ENCODE measurements at places on chromosomes 6 and 20.

DNA sequence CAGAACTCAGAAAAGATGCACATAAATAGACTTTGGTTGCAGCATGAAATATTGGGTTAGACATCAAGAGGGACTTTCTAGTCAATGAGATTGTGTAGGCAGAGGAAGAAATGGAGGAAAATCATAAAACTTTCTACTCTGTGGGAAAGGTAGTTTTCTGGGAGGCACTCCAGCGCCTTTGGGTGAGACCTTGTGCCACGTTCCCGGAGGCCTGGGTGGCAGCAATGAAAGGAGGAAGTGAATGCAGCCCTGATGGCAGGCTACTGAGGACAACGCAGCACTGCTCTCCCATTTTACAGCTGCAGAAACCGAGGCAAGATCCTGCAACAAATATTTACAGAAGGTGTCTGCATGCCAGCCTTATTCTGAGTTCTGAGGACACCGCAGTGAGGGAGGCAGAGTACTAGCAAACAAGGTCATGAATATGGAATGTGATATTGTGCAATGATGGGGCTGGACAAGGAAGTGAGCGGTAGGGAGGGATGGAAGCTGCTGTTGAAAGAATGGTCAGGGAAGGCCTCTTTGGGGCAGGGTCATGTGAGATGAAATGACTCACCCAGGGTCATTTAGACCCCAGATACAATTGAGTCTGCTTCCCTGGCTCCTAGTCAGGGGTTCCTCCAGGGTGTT, 159.1 kb downstream of the TFAP2C start:
- DNase-seq: no peak

- DNase-seq: no peak
Observed at GRCh38 chr6:132100388-132100990, 149.3 kb upstream of the CCN2 start.

DNA sequence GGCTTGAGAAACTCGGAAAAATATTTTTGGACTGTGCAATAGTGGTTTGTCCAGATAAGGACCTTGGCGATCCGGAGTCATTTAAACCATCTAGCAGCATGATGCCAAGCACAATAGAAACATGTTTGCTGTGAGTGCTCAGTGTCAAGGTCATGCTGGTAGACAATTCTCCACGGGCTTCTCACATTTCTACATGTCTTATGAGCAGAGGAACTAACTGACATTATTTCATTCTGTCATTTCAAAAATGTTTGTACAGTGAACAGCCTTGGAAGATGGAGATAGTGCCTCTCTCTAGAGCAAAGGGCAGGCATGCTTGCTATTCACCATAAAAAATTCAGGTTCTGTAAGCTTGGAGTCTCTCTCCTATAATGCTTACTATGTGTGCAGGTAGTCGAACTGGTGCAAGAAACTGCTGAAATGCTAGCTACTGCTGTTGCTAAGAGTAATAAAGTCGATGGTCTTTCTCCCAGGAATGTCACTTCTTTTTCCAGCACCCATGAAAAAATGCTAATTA, 25.4 kb upstream of the CCN2 start:
- no peak for DNase-seq

DNA sequence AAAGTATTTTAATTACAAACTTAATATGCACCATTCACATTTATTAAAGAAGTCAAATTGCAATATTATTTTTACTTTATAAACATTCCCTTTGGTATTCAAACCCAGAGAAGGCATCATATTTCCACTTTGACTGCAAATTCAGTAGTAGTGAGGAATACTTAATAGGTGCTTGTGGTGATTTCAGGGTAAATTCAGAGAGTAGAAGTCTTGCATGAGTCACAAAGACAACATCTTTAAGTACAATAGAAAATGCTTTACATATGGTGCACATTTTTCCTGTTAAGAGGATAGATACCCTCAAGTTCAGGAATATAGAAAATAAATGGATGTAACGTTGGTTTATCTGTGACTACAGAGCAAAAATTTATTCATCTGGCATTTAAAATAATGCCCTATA, 390.2 kb downstream of the TENT5A start:
- no peak for DNase-seq

Measured in GM13976 (cell line).